Stimulated activated CD8-positive, alpha-beta memory T cell treated with anti-CD3 and anti-CD28 coated beads, Interleukin-15, amount 100 ng/mL, for 4 hours (primary cell): ENCODE measurements at places on chromosomes 5 and 9.

GRCh38 chr9:130642926-130643325, 21.5 kb upstream of the PRDM12 start:
- DNase-seq = no peak

- DNase-seq = no peak
Measured at GRCh38 chr5:72895758-72896157, 60.1 kb upstream of the FCHO2 start.

DNA sequence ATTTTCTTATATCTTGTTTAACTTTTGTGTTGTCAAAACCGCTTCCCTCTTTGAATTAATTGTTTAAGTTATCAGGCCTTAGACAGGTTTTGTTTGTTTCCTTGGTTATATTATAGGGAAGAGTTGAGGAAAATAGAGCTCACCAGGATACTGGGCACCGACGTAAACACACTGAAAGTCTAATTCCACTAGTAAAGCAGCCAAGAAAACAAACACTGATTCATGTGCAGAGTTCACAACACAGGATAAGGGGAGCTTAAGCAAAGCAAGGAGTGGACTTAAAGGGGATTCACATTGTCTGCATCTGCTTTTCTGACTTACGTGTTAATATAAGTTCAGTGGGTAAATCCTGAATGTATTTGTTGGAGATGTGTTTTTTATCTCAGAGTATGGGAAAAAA, 139.0 kb upstream of the CDH6 start:
- DNase-seq = no peak

- no peak for DNase-seq
Measured at GRCh38 chr5:18985171-18985758, 1002.7 kb downstream of the CDH18 start.

DNA sequence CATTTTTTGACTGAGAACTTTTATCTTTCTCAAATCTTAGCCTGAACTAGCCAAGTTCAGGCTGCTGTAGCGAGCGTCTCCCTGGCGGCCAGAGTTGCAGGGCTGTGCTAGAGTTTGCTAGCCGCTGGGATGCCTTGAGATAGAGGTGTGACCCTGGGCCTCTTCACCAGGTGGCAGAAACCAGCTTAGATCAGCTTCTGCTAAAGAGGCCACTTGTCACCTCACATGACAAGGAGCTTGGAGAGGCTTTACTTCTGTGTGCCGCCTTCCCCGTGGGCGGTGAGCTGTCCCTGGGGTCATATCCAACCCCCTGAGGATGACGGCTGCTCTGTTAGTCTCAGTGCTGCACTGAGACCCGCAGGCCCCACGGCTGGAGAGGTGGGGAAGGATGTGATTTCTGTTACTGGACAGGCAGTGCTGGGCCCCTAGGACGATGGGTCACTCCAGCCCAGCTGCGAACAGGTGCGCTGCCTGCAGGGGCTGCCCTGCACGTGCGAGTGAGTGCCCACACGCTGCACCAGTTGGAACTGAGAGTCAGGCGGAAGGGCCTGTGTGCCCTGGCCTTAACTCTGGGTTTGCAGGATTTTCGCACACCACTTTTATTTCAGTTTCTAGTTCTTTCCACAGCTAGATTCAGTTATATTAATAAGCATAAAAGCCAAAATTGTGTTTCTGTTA, 63.8 kb downstream of the EHMT1 start:
- no peak for DNase-seq

DNA sequence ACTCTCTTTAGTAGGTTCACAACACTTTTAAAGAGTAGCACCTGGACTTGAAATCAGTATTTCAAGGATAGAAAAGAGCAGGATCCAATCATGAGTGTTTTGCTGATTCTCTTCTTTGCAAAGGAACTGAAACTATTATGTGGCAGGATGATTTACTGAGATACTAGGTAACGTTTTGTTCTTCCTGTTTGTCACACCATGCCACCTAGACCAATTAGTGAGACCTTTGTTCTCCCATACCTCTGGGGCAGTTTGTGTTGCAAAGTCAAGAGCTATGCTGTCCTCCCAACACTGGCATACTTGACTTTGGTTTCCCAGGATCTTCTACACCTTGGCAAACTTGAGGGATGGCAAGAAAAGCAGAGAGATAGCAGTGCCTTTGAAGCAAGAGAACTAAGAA, 43.4 kb downstream of the PPP1R2B start:
- no peak for DNase-seq

DNA sequence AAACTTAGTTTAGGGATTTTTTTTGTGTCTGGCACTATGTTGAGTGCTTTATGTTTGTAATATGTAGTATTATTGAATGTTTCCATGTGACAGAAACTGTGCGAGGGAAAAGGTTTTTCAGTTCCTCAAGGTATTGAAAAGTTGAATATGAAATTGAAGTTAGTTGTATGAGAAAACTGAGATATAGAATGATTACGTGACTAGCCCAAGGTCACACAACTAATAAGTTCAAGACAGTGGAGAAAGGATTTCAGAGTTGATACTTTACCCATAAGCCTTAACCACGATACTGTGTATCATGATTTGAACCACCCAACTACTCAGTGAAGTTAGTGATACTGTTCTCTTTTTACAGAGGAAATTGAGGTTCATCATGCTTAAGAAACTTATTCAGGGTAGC, 5.7 kb downstream of the NIPBL start:
- no peak for DNase-seq

DNA sequence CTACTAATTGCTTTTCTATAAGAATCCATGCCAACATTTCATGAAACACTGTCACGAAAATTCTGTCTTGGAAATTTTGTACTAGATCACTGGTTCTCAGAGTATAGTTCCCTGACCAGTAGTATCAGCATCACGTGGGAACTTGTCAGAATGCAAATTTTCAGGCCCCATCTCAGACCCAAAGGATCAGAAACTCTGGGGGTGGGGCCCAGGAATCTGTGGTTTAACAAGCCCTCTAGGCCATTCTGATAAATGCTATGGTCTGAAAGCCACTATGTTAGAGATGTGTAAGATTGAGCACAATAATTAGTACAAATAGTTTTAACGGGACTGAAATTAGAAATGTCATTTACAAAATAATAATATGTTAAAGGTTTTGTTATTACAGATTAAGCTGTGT, 615.7 kb upstream of the ARRDC3 start:
- no peak for DNase-seq

- DNase-seq = no peak
Measured at GRCh38 chr5:129857116-129857515, 47.1 kb upstream of the CHSY3 start.

DNA sequence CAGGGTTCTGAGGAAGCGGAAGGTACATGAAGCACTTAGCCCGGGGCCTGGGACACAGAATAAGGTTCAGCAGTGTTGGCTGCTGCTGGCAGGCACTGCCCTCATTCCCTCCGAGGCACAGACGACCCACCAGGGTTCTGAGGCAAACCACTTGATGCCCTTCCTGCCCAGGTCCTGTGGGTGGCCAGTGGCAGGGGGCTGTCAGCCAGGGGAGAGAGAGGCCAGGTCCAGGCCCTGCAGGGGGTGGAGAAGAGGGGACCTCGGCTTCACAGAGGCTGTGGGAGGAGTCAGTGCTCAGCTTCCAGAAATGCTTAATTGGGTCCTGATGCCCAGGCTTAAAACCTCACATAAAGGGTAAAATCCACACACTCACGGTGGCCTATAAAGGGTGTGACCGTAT, 4.4 kb upstream of the ZDHHC12 start:
- DNase-seq = no peak

DNA sequence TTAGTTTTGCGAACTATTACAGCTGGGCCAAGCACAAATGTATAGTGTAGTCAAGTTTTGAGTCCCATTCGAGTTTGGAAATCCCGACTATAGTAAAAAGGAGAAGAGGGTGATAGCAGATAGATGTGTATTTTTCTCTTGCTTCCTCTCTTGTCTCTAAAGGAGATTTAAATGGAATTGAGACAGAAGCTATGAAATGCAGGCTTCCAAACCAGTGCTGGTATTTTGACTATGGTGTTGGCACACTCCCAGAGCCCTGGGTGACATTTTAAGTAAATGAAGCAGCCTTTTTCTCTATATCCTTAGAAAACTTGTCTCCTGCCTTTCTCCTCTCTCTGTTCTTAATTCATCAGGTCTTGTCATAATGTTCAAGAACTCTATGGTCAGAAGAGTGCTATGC, 17.7 kb upstream of the AUH start:
- no peak for DNase-seq

DNA sequence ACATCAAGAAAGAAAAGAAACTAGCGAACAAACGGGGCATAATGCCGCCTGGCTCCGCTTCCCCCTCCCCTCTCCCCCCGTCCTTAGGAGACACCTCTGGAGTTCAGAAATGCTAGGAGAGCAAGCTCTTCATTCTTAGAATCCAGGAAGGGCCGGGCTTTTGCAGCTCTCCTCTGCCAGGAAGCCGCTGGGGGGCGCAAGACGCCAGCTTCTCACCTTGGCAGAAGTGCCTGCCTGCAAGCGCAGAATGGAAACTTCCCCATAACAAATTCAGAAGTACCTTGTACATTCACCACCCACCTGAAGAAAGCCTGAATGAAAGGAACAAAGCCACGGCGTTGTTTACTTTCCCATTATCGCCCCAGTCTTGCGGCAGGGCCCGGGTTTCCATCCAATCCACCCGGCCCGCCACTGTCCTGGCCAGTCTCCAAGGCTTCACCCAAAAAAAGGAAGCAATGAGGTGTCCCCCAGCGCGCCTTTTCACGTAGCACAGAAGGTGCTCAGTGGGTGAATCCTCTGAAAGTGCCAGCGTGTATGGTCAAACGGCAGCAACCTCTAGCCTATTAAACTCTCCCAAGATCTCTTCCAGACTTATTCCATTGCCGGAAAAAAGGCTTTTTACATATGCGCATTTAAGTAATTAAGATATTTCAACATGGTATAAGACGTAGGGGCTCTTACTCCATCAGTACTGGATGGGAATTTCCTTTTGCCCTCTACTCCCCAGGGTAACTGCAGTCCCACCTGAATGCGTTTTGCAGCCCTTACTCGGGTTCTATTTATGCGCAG, 1.6 kb upstream of the GADD45G start:
- DNase-seq = peak; percentile 74
